ENCODE measurements at places on chromosomes 3 and 15.

GRCh38 chr3:149815321-149815720, 2.3 kb downstream of the RNF13 start:
- no peak for DNase-seq

GRCh38 chr3:120353463-120353862, 4.3 kb upstream of the LRRC58 start:
- DNase-seq = no peak

DNA sequence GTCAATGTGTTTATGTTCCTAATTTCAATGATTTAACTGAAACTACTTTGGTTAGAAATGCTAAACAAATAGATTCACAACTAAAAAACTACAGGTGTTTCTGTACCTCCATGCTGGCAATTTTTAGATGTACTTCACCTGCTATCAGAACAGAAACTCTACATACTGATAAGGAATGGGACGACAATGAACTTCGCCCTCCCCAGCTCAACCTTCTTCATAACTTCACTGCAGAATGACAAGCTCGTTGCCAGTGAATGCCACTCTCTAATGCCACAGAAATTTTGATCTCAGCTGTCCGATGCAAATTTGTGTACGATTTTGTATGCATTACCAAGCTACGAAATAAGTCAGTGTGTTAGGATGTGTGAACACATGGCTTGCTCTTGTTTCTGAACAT, 133.4 kb downstream of the FOXP1 start:
- no peak for DNase-seq

DNA sequence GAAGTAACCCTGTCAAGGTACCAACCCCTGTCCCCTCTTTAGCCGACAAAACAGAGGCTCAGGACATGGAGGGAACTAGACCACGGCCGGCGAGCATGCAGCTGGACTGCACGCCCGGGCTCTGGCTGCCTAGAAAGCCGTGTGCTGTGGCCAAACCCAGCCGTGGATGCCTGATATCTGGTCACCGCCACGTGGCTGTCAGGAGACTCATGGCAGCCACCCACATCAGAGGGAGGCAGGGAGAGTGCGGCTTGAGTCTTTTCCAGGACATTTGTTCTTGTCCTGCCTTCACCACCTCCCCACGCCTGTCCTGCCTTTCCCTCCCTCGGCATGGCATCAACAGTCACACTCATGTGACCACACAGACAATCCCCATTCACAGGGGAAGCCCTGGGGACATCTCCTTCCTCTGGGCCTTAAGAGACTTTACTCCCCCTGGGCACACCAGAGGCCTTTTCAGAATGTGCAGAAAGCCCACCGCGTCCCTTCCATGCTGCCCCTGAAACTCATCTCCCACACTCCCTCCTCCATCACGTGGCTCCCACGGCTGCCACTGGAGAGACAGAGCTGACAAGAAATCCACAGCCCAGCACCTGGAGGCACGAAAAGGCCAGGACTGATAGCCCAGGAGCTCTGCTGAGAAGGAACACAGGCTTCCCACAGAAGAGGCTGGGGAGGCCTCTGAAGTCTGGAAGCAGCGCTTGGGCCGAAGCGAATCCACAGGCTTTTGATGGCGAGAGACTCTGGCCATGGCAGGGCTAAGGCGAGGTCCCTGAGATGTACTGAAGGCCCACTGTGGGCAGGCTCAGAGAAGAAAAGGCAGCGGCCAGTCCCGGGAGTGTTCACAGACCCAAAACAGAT, 71.2 kb upstream of the IQSEC1 start:
- DNase-seq = no peak

DNA sequence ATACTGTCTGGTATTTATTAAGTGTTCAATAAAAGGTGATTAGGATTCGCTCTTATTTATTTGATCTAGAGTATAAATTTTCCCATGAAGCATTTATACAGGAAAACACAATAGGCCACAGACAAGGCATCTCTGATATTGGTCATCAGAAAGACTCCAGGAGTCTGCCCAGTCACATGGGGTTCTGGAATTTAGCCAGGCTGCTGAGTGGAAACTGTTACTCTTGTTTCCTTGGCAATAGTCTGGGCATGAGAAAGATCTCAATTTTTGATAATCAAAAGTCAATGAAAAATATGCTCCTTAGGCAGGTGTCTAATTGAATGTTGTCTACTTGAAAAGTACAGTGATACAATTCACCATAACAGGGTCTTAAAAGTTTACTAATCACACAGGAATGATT, 161.2 kb downstream of the FRMD5 start:
- DNase-seq = no peak

Measured in activated CD4-positive, alpha-beta T cell treated with anti-CD3 and anti-CD28 coated beads for 1 hour (primary cell).